Metanephros (tissue), 2 donors: ENCODE measurements at places on chromosomes 7 and 10. TPM values are rescaled to one million over a fixed set of nuclear protein-coding genes. Genes with fewer than 3 reads are reported as not detected.

The ANKRD61 gene
- total RNA-seq, result not detected

The CYP3A5 gene
- total RNA-seq, result 1.6 TPM

The FAM53B gene
- 55.1 TPM for total RNA-seq

The NT5C3A gene
- total RNA-seq, result 34.9 TPM

The TMEM72 gene
- 87.1 TPM for total RNA-seq

The HYCC1 gene
- 21.7 TPM for total RNA-seq

The ZMYND11 gene
- 48.2 TPM for total RNA-seq

The AKR1D1 gene
- total RNA-seq, result 0.06 TPM

The INMT gene
- 9.5 TPM for total RNA-seq

The HERC4 gene
- total RNA-seq, result 67.0 TPM

The CELF2 gene
- total RNA-seq, result 25.7 TPM

The SEMA4G gene
- 8.5 TPM for total RNA-seq

The CDHR3 gene
- 10.7 TPM for total RNA-seq

The SOSTDC1 gene
- total RNA-seq, result 28.8 TPM

The CASTOR2 gene
- total RNA-seq, result 24.0 TPM

The GHRHR gene
- total RNA-seq, result not detected

The CFAP43 gene
- total RNA-seq, result 12.3 TPM

The LRIT1 gene
- total RNA-seq, result not detected

The EVX1 gene
- not detected for total RNA-seq

The ITGA8 gene
- total RNA-seq, result 64.9 TPM
